ENCODE measurements at places on chromosomes 12 and 14.

- DNase-seq, result no peak
Measured at GRCh38 chr14:101736585-101736984, 24.9 kb upstream of the PPP2R5C start.

- DNase-seq, result no peak
Measured at GRCh38 chr14:90805662-90806540, 10.3 kb downstream of the TTC7B start.

DNA sequence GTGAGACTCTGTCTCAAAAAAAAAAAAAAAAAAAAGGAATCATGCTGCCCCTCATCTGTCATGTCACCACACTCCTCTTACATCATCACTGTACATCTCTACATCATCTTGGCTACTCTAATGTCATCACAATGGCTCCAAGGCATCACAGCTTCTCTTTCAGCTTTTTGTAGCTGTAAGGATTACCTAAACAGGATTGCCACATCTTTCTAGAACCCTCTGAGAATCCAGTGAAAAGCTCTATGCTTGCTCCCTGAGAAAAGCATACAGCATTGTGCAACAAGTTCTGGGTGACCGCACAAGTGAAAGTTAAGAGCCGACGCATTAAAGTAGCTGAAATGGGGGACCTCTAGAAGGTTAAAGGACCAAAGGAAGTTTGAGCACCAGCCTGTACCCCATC is 272.5 kb downstream of the C12orf50 start:
- no peak for DNase-seq

- DNase-seq, result peak; percentile 87
Measured at GRCh38 chr14:105090493-105091053, 25.3 kb upstream of the GPR132 start.

GRCh38 chr14:31529053-31529452 is 32.2 kb upstream of the NUBPL start:
- DNase-seq, result no peak

DNA sequence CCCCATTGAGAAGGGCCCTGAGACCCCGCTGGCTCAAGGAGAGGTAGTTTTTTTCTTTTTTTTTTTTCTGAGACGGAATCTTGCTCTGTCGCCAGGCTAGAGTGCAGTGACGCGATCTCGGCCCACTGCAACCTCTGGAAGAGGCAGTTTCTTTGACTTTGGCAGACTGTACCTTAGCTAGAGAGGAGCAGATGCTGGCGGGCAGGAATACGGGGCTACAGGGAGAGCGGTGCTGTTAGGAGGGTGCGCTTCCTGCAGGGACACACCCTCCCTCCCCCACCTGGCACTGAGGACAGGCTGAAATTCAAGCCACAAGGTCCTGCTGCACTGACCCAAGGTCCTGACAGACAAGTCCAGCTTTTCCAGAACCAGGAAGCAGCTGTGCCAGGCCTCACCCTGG is 32.2 kb upstream of the NUDT14 start:
- DNase-seq, result no peak
